ENCODE measurements at places on chromosomes 3 and 15.
A peak's percentile ranks its signal among the peaks of the same experiment; 100 is the strongest.

GRCh38 chr3:20146301-20146700 is 39.7 kb downstream of the SGO1 start:
- no peak for DNase-seq

GRCh38 chr3:43434431-43434830 is 148.1 kb downstream of the SNRK start:
- no peak for DNase-seq

GRCh38 chr3:146655333-146655996 is 50.3 kb upstream of the PLSCR5 start:
- no peak for DNase-seq

DNA sequence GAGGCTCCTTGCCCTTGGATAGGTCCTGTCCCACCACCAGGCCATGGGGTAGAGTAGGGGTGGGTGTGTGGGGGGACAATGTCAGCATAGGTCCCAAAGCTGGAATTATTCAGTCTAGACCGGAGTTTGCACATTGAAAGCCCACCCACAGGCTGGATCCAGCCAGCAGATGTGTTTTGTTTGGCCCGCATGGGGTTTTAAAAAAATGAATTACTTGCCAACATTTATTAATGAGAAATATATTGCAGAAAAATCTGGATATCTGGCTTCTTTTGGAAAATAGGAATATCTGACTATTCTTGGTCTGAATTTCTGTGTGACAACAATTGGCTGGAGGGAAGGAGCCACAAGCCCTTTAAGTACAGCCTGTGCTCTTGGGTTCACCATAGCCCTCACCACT is 17.3 kb upstream of the LRIG1 start:
- DNase-seq = no peak

DNA sequence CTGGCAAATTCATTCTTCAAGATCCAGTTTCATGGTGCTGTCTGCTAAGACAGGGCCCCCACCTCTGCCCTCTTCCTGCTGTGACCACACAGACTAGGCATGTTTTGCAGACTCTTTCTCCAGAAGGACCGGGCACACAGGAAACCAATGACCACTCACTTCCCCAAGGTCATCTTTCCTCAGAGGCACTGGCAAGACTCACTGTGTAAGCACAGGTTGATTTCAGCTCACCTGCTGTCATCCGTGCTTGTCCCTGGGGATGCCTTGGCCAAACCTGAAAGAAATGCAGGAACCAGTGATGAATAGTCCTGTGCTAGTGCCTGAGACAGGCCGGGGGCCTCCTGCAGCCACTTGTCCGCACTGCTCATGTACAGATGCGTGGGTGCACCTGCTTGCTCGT is 33.5 kb downstream of the ALS2CL start:
- no peak for DNase-seq

- no peak for DNase-seq
Measured at GRCh38 chr15:50854601-50855490, 53.6 kb upstream of the AP4E1 start.

DNA sequence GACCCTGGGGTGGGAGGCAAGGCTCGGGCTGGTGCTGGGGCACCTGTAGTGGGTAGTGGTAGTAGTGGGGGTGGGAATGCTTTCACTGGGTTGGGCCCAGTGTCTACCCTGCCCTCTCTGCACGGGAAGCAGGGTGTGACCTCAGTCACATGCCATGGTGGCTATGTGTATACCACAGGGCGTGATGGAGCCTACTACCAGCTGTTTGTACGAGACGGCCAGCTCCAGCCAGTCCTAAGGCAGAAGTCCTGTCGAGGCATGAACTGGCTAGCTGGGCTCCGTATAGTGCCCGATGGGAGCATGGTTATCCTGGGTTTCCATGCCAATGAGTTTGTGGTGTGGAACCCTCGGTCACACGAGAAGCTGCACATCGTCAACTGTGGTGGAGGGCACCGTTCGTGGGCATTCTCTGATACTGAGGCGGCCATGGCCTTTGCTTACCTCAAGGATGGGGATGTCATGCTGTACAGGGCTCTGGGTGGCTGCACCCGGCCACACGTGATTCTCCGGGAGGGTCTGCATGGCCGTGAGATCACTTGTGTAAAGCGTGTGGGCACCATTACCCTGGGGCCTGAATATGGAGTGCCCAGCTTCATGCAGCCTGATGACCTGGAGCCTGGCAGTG is 5.2 kb downstream of the DALRD3 start:
- DNase-seq = no peak

DNA sequence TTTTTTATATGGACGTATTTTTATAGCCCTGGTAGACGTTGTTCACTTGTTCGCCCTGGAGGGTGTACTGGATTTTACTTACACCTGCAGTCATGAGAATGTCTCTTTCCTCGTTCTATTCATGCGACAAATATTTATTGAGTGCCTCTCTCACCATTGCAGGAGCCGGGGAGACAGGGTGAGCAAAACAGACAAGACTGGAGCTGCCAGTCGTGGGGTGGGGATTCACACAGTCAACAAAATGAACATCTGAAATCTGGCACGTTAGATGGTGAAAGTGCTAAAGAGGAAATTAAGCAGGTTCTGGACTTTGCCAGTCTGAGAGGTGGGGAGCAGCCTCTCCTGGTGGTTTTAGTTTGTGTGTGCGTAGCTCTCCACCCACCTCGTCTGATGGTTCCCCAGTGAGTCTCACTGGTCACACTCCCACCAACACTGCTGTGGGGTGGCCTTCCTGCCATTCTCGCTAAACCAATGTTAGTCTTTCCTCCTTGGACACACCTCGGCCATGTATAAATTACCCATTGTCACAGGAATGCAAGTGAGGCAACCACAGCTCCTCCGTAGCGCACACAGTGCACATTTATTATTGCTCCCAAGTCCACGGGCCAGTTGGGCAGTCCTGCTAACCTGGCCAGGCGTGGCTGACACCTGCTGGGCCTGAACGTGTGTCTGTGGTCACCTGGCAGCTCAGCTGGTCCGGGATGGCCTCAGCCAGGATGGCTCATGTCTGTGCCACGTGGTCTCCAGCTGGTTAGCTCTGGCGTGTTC is 31.5 kb downstream of the FBLN2 start:
- no peak for DNase-seq

- DNase-seq = no peak
Measured at GRCh38 chr3:127801731-127802313, 20.5 kb downstream of the MGLL start.

DNA sequence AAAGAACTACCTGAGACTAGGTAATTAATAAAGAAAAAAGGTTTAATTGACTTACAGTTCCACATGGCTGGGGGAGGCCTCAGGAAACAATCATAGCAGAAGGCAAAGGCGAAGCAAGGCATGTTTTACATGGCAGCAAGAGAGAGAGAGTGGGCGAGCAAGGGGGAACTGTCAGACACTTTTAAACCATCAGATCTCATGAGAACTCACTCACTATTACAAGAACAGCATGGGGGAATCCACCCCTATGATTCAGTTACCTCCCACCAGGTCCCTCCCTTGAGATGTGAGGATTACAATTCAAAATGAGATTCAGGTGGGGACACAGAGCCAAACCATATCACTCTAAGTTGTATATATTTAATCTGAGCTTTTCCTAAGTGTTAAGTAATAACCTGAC is 79.0 kb upstream of the MLF1 start:
- no peak for DNase-seq

GRCh38 chr15:100903168-100903554 is 16.0 kb upstream of the LRRK1 start:
- DNase-seq = no peak

DNA sequence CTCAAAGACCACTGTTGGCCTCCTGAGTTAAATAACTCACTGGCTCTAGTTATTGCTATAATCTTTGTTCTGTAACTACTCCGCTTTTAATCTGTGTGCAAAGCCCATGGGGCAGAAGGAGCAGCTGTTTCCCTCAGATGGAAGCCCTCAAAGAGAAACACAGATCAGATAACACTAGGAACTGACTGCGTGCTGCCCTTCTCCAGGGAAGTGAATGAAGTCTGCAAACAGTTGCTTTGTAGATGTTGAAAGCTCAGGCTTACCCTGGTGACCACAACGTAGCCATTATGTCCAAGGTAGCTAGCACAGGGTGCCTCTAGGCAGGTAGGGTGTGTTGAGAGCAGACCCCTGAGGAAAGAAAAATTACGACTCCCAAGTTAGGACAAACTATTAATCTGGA is 152.3 kb upstream of the STAC start:
- no peak for DNase-seq

- DNase-seq = no peak
Measured at GRCh38 chr3:162285259-162285658, 788.7 kb downstream of the OTOL1 start.

DNA sequence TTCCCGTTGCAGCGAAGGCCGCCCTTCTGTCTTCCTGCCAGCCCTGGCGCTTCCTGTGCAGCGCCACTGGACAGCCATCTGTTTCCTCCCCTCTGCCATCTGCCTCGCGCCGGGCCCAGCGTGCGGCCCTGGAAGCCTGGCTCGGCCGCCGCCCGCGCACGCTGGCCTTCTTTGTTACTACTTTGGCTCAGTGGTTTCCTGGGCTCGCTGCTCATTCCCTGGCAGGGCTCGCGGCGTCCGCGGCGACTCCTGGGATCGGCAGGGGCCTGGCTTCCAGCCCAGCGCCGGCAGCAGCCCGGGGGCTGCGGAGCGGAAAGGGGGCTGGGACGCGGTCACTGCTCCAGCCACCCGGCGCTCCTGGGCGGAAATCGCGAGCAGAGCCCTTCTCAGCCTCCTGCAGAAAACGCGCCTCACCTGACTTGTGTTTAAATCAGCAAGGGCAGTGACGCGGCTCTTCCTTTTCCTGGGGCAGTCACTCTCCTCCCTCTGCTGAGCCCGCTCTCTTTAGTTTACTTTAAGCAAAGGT is 10.0 kb downstream of the CMTM7 start:
- DNase-seq = no peak

DNA sequence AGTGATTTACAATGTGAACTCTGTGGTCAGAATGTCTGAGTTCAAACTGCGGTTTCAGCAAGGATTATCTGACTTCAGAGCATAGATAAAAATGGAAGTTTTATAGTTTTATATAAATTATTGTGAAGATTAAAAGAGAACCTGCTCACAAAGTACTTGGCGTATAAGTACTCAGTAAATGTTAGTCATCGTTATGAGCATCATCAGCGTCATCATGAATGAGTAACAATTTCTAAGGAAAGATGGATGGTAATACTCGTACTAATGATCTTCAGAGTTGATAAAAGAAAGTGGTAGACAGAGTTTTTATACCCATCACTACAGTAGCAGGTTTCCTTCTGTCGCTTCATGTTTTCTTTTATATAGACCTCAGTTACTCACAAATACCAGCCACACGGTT is 341.8 kb downstream of the RAP2B start:
- no peak for DNase-seq

DNA sequence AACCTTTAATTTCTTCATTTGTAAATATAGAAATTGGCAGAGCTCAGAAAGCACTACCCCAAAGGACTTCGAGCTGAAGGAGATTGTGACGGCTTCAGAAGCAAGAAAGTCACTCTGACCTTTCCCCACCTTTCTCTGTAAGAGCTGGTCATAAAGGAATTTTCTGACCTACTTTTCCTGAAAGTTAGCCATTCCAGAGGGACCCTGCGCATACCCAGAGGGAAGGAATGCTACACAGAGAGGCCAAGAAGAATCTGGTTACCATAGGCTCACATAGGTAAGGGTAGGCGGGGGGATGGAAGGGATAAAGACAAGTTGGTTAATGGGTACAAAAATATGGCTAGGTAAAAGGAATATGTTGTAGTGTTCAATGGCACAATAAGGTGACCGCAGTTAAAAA is 1080.3 kb downstream of the ZPLD1 start:
- no peak for DNase-seq

DNA sequence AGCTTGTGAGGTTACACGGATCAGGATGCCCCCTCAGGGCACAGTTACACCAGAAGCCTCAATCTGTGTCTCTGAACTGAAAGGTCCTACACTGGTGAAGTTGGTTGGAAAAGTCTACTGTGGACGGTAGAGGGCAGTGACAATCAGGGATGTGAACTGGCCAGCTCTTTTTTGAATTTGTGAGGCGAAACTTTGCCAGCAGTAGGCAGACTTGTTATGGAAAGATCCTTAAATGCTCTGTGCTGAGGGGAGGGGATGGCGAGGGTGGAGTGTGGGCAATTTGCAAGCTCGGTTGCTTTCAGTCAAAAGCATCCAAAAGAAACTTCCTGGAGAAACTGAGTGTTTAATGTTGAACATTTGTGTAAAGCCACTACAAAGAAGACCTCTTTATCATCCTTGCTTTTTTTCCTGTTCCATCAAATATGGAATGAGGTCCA is 127.4 kb upstream of the ABHD17C start:
- DNase-seq = peak; percentile 46

DNA sequence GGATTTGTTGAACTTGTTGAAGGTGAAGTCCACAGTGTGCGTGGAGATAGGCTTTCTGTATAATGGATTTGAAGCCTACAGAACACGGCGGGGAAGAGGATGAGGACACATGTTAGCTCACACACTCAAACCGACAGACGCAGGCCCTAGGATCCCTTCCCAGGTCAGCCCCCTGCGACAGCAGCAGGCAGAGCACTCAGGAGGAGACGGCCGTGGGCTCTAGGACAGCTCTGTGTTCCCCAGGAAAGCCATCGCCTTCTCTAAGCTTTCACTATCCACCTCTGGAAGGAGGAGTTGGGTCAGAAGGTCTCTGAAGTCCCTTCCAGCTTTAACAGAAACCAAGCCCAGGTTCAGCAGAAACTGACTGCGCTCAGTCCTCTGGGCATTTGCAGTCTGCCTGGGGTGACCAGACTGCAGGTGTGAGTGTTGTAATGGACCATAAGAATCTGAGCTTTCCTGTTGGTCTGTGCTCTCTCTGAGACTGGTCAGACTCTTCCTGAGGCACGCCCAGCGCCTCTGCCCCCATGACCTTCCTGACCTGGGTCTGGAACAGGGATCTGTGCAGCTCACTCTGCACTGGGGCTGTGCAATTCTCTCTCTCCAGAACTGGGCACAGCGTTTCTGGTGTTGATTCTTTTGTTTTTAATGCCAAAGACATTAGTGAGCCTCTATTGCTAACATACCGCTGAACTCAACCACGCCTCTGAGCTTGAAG is 33.5 kb downstream of the UMPS start:
- no peak for DNase-seq

GRCh38 chr3:71628522-71628921 is 45.0 kb upstream of the FOXP1 start:
- no peak for DNase-seq

DNA sequence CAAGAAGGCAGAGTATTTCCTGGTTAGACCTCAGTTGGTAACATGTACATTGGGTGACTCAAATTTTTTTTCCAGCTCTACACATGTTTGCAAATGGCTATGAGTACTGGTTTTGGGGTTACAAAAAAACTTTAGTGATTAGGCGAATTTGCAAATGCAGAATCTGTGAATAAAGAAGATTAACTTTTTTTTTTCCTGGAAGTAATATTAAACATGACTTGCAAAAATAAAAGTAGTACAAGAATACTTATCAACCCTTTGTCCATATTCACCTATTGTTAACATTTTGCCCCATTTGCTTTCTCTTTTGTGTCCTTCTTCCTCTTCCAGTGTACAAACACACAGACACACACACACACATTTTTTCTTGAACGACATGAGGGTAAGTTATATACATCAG is 47.6 kb upstream of the RYK start:
- DNase-seq = no peak
